ENCODE measurements at places on chromosomes 7 and 10. TPM values are rescaled to one million over a fixed set of nuclear protein-coding genes. Genes with fewer than 3 reads are reported as not detected.
A peak's percentile ranks its signal among the peaks of the same experiment; 100 is the strongest.

Gene DOCK4
- not detected for polyA plus RNA-seq

DNA sequence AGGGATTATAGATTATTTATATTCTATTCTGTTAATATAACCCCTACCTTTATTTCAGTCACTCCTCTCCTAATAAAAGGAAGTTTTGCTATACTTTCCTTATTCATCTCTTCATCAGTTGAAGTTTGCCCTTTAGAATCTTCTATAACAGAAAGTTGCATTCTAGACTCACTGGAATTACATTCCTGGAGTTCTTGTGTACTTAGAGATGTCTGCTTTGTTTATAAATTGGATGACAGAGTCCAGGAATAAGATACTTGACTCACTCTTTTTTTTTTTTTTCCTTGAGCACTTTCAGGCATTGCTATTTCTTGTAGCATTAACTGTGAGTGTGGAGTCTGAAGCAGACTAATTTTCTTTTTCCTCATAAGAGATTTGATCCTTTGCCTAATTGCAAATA, 640.8 kb downstream of the XPNPEP1 start:
- DNase-seq, result no peak

GRCh38 chr7:94540428-94540827, 30.8 kb downstream of the CASD1 start:
- no peak for DNase-seq

DNA sequence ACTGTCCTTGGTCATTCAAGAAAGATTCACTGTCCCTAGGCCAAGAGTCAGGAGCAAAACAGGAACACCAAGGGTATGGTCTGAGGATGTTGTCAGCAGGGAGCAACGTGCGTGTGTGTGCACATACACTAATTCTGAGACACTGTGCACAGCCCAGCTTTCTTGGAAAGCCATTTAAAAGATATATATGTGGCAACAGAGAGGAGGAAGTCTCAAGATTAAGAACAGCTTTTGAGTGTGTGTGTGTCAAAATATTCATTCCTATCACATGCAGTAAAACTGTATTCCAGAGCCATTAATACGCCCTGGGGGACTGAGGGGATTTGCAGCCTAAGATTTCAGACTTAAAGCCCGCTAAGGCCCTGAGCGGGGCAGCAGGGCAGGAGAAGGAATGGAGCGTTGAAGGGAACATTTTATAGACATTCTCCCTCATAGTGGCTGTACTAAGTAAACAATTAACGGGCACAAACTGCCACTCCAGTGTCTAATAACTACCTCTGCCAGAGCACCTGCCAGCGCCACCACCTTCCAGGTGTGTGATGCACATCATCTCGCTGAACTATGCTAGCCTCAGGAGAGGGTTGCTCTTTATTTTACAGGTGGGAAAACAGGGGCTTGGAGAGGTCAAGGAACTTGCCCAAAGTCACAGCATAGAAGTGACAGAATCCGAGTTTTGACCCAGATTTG, 2.0 kb downstream of the NOD1 start:
- DNase-seq, result peak; percentile 34

Gene TMEM196
- polyA plus RNA-seq, result not detected

DNA sequence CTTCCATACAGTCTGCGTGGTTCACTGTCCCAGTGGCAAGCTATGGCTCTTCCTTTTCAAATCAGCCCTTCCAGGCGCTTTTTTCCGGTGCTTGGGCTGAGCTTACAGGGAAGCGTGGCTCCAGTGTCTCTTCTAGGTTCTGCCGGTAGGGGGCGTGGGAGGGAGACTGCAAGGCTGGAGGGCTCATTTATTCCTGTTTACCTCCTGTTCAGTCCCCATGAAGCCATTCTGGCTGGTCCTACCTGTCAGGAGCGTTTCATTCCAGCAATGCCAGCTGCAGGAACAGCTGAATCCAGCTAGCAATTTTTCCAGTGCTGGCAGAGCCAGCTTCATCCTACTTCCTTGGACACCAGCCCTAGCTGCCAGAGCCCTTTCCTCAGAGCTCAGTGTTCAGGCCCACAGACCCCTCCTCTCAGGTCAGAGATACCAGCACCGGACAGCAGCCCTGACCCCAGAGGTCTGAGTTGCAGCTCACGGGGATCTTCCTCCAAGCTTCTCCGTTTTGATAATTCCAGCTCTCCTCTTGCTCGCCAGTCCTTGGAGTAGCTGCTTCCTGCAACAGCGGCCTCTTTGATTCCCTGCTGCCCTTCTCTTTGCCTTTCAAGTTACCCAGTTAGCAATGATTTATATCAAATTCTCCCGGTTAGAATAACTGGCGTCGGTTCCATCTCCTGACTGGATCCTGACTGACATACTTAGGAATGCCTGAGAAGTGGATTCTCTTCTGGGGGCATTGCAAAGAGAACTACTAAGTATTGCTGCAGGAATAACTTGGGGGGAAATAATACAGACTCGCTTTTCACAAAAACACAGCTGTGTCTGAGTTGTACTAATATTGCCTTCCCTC, 129.8 kb downstream of the FRMD4A start:
- no peak for DNase-seq

- DNase-seq, result no peak
Observed at GRCh38 chr10:51620131-51620530, 79.3 kb downstream of the CSTF2T start.

Gene NME8
- polyA plus RNA-seq, result 0.03 TPM

- no peak for DNase-seq
Observed at GRCh38 chr7:28784171-28784902, 173.8 kb downstream of the TRIL start.

Gene SPACDR
- polyA plus RNA-seq, result 0.89 TPM

- no peak for DNase-seq
Observed at GRCh38 chr10:35413985-35414861, 77.9 kb downstream of the CCNY start.

- no peak for DNase-seq
Observed at GRCh38 chr7:7793249-7793648, 74.8 kb upstream of the RPA3 start.

Gene SLC26A5
- polyA plus RNA-seq, result not detected

DNA sequence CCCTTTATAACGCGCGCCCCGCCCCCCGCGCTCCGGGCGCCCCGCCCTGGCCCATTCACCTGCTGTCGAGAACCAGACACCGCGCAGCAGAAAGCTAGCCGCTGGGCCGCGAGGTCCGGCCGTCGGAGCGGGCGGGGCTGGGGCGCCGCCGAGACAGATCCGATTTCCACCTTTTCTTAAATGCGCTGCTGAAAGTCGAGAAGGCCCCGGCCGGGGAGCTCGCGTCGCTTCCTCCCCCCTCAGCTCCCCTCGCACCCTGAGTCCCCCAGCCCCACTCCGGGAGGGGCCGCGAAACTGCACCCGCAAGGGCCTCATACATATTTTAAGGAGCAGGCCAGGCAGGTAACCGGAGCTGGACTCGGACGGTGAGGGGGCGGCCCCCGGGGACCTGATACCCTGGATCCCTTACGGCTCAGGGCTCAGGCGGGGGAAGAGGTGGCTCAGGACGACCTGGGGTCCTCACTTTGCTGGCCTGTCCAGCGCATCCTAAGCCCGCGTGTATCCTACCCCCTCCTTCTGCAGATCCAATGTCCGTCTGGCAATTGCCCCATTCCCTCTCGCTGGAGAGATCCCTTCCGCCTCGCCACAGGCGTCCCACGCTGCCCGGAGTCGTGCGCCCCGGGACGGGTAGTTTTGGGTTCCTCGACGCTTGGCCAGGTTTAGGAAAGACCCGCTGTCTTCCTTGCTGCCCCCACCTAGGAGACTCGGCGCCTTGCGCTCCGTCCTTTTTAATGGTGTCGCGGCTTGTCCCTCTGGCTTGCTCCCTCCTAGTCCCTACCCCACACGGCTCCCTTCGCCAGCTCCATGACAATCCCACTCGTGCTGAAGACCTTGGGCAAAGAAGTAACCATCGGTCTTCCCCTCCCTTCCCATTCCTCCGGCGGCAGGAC, 170.6 kb downstream of the UBE2H start:
- no peak for DNase-seq

Gene PPP1R3C
- 0.89 TPM for polyA plus RNA-seq

DNA sequence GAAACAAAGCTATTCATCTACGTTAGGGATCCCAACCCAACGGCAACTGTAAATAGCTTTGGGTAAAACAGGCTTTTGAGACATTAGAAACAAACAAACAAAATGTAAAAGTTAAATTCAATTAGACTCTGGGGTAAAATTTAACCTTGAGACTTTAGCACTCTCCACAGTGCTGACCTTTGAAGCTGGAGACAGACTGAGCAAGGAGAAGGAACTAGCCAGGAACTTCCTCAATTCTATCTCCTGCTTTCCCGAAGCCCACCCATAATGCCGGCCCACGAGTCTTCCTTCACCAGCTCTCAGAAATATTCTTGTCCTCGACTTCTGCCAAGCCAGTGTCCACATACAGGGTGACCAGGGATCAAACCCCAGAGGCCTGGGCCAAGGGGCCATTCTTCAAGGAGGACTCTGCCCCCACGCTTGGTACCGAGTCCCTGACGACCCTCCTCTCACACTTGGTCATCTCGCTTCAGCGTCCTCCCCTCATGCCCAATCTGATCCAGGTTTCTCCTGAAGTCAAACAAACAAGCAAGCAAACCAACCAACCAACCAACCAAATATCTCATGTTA, 114.1 kb downstream of the HIPK2 start:
- DNase-seq, result no peak

Gene TMEM178B
- not detected for polyA plus RNA-seq

DNA sequence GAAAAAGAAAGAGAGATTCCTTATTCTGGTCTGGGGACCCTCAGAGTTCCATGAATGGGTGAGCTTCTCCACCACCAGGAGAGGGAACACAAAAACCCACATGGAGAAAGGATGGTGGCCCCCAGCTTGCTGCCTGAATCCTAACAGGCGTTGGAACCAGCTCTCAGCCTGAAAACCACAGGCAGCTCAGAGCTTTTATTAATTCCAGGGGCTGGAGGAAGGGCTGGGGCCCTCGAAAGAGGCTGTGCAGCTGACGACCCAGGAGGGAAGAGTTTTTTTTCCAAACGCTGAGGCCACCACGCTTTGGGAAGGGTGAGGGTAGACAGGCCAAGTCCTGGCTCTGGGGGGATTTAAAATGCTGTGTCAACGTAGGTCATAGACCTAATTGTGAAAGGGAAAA, 10.8 kb upstream of the ELN start:
- no peak for DNase-seq

DNA sequence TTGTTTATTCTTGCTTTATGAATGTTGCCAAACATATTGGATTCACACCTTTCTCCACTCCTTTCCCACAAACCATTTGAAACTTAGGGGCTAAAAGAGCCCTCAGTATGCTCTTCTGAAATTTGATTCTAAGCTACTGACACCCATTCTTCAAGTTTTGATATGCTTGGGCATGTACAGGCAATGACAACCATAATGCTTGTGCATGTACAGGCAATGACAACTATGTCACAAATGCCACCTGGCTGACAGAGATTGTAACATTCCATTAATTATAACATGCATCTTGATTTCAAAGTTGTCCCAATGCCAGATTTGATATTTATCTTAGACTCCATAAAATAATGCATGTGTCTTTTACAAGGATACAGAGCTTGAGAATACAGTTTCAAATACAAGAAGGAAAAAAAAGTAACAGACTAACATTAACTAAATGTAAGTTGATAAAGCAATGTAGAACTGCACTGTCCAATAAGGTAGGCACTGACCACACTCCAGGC, 17.5 kb upstream of the CDK1 start:
- DNase-seq, result no peak

DNA sequence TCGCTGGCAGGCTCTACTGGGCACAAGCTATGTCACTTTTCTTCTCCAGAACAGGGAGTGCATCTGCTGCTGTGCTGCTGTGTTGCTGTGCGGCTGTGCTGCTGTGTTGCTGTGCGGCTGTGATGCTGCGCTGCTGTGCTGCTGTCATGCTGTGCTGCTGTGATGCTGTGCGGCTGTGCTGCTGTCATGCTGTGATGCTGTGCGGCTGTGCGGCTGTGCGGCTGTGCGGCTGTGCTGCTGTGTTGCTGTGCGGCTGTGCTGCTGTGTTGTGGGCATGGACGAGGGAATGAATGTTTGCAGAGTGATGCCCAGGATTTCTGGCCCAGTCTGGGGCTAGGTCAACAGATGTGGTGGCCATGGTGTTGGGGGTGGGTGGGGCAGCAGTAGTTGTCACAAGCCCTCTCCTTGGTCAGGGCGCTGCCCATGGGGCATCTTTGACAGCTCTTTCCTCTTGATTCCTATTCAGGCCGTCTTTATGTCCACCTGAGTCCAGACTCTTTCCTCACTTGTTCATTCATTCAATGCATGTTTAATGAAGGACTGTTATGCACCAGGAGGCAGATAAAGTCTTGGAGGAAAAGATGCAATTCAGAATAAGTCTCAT, 55.6 kb downstream of the C10orf120 start:
- DNase-seq, result no peak

- DNase-seq, result peak; percentile 5
Observed at GRCh38 chr7:139232904-139233303, 1.9 kb downstream of the UBN2 start.

DNA sequence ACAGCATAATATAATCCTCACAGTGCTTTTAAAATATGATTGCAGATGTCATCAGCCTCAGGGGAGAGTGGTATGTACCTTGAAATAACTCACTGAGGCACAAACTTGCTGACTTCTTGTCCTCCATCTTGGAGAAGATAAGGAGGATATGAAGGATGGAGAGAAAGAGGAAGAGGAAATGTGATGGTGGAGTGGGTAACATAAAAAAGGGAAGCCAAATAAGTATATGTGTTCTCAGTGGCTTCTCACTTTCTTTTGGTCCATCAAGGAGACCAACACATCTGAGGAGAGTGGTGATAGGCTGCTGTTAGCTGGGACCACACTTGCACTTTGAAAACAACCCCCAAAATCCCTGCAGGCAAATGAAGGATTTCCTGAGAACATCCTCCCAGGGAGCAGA, 21.6 kb upstream of the ZNF37A start:
- DNase-seq, result no peak

DNA sequence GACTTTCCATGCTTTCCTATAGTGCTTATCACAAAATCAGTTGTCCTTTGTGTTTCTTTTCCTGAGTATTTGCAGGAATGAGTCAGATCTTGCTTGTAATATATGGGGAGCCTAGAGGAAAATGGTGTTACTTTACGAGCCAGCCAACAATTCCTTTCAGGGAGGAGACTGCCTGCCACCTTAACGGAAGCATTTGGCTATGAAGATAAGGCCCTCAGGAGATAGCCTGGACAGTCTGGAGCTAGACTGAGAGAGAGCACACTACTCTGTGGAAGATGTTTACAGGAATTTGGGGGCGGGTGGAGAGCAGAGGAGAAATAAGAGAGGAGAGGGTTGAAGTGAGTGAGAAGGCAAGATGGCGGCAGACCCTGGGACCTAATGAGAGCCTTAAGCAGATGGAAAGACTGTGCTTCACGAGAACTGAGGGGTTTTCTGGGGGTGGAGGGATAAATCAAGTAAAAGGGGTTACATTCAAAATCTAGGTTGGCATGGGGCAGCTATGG, 126.3 kb downstream of the SNX10 start:
- DNase-seq, result no peak

- peak; percentile 11 for DNase-seq
Observed at GRCh38 chr7:102933763-102934162, 21.0 kb downstream of the LRRC17 start.

- DNase-seq, result no peak
Observed at GRCh38 chr7:129531721-129532120, 29.4 kb downstream of the SMKR1 start.

GRCh38 chr7:32071466-32072091, 1.4 kb upstream of the PDE1C start:
- DNase-seq, result no peak
